ENCODE measurements at places on chromosomes 7 and 10. TPM values are rescaled to one million over a fixed set of nuclear protein-coding genes. Genes with fewer than 3 reads are reported as not detected.

GRCh38 chr7:96546426-96546825, 163.2 kb downstream of the SEM1 start:
- no peak for DNase-seq

DNA sequence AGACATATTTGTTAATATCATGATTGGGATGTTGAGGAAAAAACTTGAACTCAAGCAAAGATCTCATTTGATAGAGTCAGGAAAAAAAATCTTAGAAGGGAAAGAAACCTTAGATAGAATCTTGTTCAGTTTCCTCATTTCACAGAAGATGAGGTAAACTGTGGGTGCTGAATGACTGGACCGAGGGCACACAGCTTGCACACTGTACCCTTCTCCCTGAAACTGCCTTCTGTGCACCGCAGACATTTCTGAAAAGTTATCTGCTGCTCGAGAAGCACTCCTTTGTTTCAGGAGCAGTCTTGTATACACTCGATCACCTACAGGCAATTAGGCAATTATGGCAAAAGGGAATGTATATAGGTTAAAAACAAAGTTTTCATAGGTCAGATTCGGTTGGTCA, 167.4 kb downstream of the SKAP2 start:
- DNase-seq: no peak

- DNase-seq: no peak
These were observed 8.4 kb downstream of the LRRC4 start for GRCh38 chr7:128022631-128023532.

DNA sequence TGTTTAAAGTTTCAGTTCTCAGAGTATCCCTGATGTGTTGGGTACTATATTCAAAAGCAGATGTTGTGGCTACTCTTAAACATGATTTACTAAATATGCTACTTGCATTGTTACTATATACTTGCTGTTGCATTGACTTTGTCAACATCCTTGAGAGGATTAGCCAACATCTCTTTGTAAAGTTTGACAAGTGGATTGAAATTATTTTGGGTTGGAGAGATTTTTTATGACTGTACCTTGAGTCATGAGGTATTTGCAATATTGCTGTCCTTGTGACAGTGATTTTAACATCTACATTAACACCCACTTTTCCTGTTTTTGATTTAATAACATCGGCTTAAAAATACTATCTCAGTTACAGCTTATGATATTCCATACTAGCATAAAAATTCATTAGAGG, 31.9 kb downstream of the MRC1 start:
- DNase-seq: no peak

- DNase-seq: no peak
These were observed 288.1 kb downstream of the PARD3 start for GRCh38 chr10:34526758-34527730.

GRCh38 chr7:45224832-45225231, 67.2 kb downstream of the RAMP3 start:
- DNase-seq: no peak

- DNase-seq: no peak
These were observed 101.9 kb downstream of the PODXL start for GRCh38 chr7:131454498-131454897.

- no peak for DNase-seq
These were observed 662.2 kb upstream of the ADARB2 start for GRCh38 chr10:2399482-2399881.

- no peak for DNase-seq
These were observed 114.4 kb downstream of the COL13A1 start for GRCh38 chr10:69916118-69916517.

- DNase-seq: no peak
These were observed 44.2 kb upstream of the FHIP2A start for GRCh38 chr10:114777415-114777814.

- no peak for DNase-seq
These were observed 13.7 kb upstream of the BEND7 start for GRCh38 chr10:13542533-13542932.

DNA sequence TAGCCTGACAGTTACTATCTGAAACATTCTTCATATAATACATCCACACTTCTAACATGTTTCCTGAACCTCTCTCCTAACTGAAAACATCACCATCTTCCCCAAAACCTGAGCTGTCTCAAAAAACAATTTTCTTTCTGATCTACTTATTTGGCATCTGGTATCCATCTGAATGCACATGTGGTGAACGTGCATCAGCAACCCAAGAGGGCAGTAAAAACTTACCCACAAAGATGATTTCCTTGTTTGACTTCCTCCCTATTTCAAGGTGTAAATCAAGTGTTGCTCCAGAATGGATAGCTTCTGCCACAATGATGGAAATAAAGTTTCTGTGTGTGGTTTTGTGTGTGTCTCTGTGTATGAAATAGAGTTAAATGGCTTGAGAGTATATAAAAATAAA, 500.4 kb downstream of the MAGI2 start:
- no peak for DNase-seq

DNA sequence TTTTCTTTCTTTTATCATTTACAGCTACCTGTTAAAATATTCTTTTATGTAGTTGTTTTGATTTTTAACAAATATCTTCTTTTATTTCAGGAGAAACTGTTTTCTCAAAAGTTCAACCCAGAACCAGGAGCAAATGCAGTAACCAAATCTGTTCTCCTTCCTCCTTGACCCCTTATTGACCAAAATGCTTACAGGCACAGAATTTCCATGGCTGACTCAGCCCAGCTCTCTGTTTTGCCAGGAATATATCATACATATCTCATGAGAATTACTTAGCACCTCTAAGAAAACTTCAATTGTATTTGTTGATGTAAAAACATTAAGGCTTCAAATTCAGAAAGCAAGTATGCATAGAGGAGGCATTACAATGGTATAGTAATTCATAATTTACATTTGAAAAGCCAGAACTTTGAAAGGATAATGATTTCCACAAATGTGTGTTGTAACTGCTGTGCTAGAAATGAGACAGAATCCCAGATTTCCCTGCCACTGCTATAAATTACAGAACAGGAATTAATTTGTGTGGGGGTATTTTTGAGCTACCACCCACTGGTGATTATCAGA, 2.2 kb downstream of the GSAP start:
- no peak for DNase-seq

GRCh38 chr10:46171661-46172060, 115.1 kb upstream of the ANTXRL start:
- no peak for DNase-seq

DNA sequence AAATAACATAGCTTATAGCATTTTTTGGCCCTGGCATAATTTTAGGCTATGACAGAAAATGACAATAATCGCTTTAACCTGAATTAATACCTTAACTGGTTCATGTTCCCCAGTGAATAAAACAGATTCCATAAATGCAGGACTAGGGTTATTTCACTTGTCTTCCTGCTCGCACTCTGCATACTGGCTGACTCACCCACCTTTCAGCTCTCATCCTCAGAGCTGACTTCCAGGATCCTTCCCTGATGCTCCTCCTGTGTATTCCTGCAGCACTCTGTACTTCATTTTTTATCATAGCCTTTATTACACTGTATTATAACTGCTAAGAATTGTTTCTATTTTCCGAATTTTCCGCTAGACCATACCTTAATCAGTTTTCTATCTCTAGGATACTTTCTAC, 123.7 kb downstream of the AVL9 start:
- no peak for DNase-seq

DNA sequence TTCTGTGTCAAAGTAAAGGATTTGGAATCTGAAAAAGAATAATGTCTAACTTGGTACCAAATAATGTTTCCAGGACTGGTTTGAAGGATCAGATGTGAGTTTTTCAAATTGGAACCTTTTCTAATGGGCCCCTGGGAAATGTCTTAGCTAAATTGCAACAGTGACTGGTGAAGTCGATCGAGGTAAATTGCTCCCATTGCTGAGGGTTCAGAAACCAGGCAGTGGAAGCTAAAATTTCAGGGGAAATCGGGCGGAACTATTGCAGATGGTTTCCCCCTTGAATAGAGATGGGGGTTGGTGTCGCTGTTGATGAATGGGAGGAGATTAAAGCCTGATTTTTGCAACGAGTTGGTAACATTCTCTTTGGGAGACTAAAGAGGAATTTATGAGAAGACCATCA, 112.7 kb downstream of the SND1 start:
- no peak for DNase-seq

DNA sequence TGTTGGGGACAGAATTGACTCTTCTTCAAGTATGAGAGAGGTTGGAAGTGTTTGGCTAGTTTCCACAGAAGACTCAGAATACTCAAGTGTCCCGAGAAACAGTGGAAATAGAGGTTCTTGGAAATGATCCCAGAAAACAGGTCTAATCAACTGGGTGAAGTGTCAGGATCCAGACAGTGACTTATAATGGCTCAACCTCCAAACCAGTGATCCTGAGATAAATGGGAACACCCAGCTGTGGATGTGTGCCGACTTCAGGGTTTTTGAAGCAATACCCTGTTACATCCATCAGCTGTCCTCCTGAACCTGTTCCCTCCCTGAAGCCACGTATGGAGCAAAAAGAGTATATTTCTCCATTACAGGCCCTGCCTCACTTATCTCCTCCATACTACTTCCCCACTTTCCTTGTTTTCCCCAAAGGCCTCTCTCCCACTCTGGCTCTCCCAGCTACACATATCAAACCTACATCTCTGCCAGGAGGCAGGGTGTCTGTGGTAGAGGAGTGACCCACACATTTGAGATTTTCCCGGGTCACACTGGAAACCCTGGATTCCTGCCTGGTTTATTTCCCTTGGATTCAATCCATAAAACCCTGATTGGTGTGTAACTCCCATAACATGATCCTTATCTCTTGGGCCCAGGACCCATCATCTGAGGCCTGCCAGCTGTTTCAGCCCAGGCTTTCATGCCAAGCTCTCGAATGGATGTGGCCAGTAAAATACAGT, 17.6 kb upstream of the ELOVL3 start:
- no peak for DNase-seq

- no peak for DNase-seq
These were observed 5.2 kb downstream of the PAX2 start for GRCh38 chr10:100750291-100751210.

- DNase-seq: no peak
These were observed 156.0 kb downstream of the PLCE1 start for GRCh38 chr10:94149702-94150101.

DNA sequence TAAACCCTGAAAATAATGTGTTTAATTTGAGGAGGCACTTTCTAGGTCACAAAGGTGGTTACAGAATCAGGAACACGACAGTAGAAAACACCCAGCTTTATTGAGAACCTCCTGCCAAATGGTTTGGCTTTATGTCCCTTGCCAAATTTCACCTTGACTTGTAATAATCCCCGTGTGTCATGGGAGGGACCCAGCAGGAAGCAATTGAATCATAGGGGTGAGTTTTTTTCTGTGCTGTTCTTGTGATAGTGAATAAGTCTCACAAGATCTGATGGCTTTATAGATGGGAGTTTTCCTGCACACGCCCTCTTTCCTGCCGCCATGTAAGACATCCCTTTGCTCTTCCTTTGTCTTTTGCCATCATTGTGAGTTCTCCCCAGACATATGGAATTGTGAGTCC, 193.8 kb upstream of the KLF6 start:
- no peak for DNase-seq

DNA sequence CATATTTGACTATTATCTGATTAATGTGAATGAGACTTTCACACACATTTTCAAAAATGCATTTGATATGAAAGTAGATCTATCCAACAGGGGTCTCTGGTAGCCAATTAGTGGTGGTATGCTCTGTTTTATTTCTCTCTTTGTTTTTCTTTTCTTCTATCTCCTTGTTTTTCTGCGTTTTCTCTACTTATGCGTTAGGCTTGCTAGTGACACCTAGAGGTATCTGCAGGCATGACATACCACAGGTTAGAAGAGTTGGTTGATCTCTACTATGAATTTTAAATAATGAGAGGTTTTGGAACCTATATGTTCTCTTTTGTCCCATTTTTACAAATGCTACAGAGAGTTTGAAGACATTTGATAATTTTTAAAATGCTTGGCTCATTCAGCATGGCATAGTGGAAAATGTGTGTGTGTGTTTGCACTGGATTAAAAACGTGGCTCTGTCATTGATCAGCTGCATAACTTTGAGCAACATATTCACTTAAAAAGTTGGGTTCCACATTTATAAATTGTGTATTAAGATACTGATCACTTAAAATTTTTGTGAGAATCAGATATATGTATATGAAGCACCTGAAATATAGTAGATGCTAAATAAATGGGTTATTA, 28.1 kb upstream of the PLXDC2 start:
- DNase-seq: peak; percentile 34

GRCh38 chr7:129949292-129950133, 3.2 kb downstream of the UBE2H start:
- DNase-seq: peak; percentile 28

DNA sequence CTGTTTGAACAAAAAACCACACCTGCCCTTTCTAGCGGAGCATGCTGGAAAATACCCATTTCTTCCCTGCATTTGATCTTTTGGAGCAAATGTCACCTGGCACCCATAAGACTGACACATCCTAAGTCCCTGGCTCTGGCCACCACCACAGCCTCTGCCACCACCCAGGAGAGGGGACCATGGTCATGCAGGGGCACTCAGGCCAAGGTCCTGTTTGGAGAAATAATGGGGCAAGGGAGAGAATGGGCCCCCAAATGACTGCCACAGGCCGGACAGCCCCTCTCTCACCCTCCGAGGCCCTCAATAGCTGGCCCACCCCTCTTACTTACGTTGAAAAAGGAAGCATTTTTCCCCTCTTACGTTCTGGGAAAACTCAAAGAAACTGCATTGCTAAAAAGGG, 35.4 kb downstream of the RGS10 start:
- DNase-seq: no peak

- DNase-seq: no peak
These were observed 469.3 kb upstream of the KLF6 start for GRCh38 chr10:4254101-4254994.

DNA sequence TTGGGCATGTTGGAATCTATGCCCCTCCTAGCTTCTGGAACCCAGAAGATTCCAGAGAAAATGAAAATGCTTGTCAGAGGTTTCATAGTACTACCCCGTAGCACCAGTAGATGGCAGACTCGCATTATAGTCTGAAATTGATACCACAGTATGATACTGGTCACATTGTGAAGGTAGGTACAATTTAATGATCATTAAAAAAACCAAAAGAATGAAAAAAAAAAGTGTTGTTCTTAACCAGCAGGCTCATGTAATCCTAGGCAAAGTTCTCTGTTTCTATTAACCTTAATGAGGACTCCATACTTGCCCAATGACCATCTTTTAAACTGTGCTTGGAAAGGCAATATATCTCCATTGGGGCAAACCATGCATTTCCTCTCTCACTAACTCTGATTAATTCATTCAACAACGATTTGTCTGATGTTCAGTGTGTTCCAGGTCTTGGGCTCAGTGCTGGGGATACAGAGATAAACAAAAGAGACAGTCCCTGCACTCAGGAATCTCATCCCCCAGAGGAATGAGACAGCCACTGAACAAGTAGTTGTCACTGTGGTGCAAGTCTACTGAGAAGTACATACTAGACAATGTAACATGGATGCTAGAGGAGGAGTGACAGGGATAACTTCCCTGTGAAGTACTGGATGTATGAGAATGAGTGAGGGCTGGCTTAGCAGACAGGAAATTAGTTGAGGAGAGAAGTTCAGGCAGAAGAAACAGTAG, 223.5 kb upstream of the PHYHIPL start:
- peak; percentile 53 for DNase-seq

Gene NPC1L1
- 61.3 TPM for total RNA-seq

Gene TWIST1
- total RNA-seq: 5.4 TPM

Gene HTR5A
- not detected for total RNA-seq

Gene EMX2
- 2.9 TPM for total RNA-seq

Gene PVRIG
- 3.1 TPM for total RNA-seq

Gene BICC1
- total RNA-seq: 5.1 TPM

Gene IRF5
- total RNA-seq: 18.8 TPM

Gene PPP1R9A
- 30.5 TPM for total RNA-seq

Gene PRRT4
- total RNA-seq: 0.63 TPM

Gene CNNM1
- total RNA-seq: 1.4 TPM

Gene PLEKHA1
- 54.8 TPM for total RNA-seq

Gene DEPP1
- 45.8 TPM for total RNA-seq

Gene NUTM2B
- total RNA-seq: 2.4 TPM

Gene PARP12
- total RNA-seq: 26.7 TPM

Gene ZNF467
- total RNA-seq: 31.1 TPM
